ENCODE measurements at places on chromosomes 16 and 17.

- no peak for DNase-seq
These were observed 11.2 kb downstream of the PPY start for GRCh38 chr17:43931062-43931571.

DNA sequence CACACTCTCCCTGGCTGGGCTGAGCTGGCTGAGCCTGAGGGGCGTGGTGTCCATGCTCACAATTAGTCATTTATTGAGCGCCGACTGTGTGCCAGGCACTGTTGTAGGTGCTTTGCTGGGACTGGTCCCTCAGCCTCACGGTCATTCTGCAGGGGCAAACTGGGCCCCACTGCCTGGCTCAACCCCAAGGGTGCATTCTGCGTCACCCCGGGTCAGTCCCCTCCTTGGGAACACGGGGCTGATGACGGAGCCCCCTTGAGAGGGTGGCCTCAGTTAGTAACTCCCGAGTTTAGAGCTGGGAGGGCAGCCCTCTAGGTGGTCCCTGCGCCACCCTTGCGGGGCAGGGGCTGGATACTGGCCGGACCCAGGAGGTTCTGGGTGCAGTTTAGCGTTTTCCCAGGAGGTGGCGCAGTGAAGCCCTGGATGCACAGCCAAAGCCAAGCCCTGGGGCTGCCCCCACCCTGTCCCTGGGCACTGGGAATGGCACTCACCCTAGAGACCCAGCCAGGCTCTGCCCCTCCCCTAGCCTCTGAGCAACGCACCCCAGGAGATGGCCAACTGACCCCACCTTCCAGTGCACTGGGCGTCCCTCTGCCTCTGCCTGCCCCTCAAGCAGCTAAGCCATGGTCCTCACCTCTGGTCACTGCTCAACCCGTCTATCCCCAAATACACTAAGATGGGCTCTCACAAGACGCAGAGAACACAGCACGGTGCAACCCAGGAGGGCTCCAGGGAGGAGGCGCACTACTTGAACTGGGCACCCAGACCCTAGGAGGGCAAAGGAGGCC, 243.2 kb upstream of the GSE1 start:
- DNase-seq, result peak; percentile 65

GRCh38 chr16:80023865-80024264, 423.3 kb upstream of the MAF start:
- DNase-seq, result no peak

DNA sequence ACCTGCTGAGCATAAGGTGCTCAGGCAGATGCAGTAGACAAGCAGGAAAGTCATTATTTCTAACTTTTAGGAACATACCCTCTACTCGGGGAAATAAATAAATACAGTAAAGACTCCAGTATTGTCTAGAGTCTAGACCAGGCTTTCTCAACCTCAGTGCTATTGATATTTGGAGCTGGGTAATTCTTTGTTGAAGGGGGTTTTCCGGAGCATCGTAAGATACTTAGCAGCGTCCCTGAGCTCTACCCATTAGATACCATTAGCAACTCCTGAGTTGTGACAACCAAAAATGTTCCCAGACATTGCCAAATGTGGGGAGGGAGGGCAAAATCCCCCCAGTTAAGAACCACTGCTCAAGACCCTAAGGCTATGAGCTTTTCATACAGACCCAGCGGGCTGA, 21.1 kb downstream of the EPOP start:
- DNase-seq, result no peak

DNA sequence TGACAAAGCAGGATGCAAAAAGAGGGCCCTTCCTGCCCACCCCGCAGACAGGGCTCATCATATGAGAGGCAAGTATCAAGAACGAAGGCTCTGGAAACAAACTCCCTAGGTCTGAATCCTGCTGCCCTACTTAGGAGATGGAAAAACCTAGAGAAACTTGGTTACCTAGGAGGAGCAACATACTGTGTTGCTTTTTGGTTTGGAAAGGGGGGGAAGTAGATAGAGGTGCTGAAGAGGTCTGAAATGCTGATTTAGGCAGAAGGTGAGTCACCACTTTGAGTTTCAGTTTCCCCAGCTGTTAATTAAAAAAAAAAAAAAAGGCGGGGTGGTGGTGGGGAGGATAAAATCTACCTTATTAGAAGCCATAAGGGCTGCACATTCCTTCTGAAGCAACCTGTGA, 1.5 kb downstream of the N4BP1 start:
- DNase-seq, result peak; percentile 31

- no peak for DNase-seq
These were observed 50.8 kb downstream of the SOCS1 start for GRCh38 chr16:11205065-11205699.
